Hematopoietic multipotent progenitor cell (in vitro differentiated cells): ENCODE measurements at places on chromosomes 16 and 17. TPM values are rescaled to one million over a fixed set of nuclear protein-coding genes. Genes with fewer than 3 reads are reported as not detected.
A peak's percentile ranks its signal among the peaks of the same experiment; 100 is the strongest.

The WNK4 gene
- total RNA-seq = under 0.01 TPM

DNA sequence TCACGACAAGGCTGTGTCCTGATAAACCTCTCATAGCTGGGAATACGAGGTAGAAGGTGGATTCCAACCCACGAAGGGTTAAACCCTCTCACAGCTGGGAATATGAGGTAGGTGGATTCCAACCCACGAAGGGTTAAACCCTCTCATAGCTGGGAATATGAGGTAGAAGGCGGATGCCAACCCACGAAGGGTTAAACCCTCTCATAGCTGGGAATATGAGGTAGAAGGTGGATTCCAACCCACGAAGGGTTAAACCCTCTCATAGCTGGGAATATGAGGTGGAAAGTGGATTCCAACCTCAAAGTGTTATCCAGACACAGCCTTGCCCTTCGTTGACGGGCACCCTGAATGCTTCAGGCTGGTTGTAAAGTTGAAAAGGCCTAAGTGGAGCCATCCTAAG lies 31.0 kb downstream of the AXIN1 start:
- DNase-seq = no peak

DNA sequence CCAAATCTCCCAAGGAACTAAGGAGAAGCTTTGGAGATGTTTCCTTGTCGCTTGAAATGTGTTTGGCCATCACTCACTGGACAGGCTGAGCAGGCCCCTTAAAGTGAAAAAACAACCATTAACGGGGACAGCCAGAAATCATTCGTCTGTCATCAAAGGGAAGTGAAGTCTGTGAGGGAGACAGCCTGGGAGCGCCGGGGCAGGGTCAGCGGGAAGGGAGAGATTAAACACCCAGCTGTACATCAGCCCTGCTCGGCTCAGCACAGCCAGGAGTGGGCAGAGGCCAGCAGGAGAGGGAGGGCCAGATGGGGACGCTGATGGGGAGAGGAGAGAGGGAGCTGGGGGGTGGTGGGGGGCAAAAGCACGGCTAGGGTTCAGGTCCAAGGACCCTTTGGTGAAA lies 105.1 kb downstream of the SDK2 start:
- no peak for DNase-seq

DNA sequence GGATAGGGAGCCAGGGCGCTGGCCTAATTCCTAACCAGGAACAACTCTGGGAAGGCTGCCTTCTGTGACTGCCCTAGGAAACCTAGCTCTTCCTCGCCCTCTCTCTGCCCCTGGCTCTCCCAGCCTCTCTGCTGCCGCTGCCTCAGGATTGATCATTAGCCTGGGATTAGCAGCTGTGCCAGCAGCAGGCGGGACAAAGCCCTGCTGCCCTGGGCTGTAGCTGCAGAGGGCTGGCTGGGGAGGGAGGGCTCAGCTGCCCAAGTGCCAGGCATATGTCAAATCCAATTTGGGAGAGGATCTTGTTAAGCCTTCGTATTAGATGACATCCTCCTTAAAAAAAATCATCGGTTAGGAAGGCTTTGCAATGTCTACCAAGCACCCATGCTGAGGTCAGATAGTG lies 144.8 kb upstream of the CCL2 start:
- DNase-seq = no peak

- DNase-seq = no peak
Measured at GRCh38 chr17:60161598-60162330, 12.0 kb downstream of the CA4 start.

The KRTAP3-2 gene
- not detected for total RNA-seq

GRCh38 chr17:5661491-5662125 lies 77.3 kb upstream of the NLRP1 start:
- no peak for DNase-seq

DNA sequence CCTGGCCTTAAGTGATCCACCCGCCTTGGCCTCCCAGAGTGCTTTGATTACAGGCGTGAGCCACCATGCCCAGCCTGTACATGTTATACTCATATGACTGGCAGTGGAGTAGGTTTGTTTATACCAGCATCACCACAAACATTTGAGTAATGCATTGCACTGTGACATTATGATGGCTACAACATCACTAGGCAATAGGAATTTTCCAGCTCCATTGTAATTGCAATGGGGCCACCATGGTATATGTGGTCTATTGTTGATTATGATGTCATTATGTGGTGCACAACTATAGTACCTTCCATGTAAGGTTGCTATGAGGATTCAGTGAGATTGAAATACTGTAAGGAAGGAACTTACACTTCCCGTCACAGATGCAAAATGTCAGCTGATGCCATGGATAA lies 168.9 kb downstream of the COPRS start:
- no peak for DNase-seq

The WNT9B gene
- under 0.01 TPM for total RNA-seq

The ZNF385C gene
- 1.9 TPM for total RNA-seq

The CCL2 gene
- total RNA-seq = under 0.01 TPM

DNA sequence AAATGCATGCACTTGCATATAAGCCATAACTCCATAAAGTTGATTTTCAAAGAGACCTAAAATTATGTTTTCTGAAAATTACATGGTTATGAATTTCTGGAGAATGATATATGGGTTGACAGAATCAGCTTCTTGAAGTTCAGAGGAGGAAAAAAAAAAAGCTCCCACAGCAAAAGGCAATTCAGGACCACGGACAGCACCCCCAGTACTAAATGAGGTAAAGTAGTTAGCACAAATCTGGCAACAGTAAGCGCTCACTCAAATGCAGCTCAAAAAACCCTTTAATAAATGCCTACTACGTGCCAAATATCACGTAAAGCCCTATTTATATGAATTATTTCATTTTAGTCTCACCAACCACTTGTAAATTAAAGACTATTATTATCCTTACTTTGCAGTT lies 135.2 kb downstream of the SHISA9 start:
- peak; percentile 19 for DNase-seq

DNA sequence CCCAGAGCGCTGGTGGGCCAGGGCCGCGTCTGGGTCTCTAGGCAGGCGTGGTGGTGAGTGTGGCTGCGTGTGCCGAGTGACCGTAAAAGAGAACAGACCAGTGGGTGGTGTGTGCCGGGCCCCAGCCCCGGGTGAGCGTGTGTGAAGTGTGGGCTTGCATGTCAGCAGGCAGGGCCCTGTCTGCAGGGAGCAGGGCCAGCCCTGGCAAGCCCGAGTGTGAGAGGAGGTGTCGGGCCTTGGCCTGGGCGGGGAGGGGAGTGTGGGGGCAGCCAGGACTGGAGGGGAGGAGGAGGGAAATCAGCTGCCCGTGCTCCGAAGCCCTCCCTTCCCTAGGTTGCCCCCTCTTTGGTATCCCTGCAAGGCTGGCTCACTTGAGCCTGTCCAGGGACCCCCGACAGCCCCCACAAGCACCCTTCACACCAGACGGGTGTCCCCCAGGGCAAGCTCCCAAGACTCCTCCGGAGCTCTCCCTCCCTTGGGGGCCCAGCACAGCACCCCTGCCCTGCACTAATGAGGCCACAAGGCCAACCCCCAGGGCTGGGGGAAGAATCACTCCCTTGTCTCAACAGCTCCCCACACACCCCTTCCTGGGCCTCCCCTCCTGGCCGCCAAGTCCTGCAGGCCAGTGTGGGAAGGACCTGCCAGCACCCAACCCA lies 1.9 kb downstream of the USH1G start:
- no peak for DNase-seq

- DNase-seq = no peak
Measured at GRCh38 chr16:87319997-87320491, 2.9 kb upstream of the C16orf95 start.

DNA sequence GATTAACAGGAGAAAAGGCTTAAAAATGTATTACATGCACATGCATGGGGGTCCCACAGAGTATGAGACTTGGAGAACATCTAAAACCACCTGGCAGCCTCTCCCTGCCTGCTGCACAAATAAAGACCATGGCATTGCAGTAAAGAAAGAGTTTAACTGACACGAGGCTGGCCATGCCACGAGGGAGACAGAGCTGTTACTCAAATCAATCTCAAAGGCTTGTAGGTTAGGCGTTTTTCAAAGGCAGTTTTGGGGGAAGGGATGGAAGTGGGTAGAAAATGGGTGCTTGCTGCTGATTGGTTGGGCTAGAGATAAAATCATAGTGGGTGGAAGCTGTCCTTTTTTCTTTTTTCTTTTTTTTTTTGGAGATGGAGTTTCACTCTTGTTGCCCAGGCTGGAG lies 17.3 kb upstream of the PSMD7 start:
- DNase-seq = no peak

The SLC52A1 gene
- not detected for total RNA-seq

DNA sequence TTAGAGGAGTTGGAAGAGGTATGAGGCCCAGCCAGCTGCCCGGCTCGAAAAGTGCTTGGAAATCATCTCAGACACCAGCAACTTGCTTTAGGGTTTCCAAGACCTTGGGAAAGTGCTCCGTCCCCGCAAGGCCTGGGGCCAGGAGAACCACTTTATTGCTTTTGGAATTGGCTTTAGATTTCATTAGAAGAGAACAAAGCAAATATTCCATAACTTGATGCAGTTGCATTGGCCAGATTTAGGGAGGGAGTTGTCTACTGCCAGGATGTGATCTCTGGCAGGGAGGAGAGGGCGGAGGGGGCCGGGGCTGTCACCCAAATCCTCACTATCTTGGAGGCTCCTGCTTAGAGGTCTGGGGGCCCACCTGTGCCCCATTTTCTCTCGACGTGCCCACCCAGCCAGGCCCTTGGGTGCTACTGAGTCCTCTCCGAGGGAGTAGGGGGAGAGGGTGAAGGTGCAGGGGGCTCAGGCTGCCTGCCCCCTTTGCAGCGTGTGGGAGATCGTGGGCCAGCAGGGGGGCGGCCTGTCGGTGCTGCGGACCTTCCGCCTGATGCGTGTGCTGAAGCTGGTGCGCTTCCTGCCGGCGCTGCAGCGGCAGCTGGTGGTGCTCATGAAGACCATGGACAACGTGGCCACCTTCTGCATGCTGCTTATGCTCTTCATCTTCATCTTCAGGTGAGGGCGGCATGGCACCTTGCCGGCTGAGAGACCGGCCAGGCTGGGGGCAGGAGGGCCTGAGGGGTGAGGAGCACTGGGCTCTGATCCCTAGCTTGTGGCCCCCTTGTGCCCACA lies 30.6 kb downstream of the CACNA1G start:
- DNase-seq = no peak

The PYDC1 gene
- total RNA-seq = not detected

GRCh38 chr17:2950846-2951245 lies 112.6 kb downstream of the OR1D5 start:
- no peak for DNase-seq

DNA sequence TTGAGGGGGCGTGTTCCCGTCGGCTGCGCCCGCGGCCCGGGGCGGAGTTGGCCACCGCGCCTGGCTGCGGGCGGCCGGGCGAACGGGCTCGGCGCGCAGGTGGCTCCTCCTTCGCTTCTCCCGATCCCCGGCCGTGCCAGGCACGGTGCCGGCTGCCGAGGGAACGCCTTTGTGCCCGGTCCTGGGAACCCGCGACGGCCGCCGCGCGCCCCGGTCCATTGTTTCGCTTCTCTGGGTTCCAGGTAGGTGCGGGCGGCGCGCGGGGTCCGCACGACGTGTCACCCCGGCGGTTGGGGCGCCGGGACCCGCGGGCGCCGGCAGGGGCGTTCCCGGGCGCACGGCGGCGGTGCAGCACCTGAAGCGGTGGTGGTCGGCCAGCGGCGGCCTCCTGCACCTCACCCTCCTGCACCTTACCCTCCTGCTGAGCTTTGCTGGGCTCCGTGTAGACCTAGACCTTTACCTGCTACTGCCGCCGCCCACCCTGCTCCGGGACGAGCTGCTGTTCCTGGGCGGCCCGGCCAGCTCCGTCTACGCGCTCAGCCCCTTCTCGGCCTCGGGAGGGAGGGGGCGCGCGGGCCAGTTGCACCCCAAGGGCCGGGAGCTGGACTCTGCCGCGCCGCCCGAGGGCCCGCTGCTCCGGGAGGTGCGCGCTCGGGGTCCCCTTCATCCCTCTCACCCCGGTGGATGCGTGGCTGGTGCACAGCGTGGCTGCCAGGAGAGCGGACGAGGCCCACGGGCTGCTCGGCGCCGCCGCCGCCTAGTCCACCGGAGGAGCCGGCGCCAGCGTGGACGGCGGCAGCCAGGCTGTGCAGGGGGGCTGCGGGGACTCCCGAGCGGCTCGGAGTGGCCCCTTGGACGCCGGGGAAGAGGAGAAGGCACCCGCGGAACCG lies 99.9 kb downstream of the EFCAB13 start:
- DNase-seq = no peak

The NOS2 gene
- under 0.01 TPM for total RNA-seq

DNA sequence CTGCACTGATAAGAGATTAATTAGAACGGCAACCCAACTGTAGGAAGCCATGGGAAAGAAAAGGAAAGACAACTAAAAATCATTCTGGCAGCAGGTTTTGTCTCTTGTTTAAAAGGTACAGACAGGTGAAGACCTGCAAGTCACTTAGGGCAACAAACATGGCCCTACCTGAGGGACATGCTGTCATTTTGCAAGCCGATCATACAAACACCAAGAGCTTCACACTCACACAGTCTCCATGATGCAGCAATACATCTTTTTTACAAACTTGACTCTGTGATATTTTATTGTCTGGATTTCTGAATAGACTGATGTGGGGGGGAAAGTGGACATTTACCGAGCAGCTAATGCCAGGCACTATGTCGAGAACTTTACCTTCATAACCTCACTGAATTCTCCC lies 101.8 kb downstream of the PARN start:
- DNase-seq = no peak

The RNF157 gene
- 0.27 TPM for total RNA-seq

The ARHGAP44 gene
- 0.27 TPM for total RNA-seq

- no peak for DNase-seq
Measured at GRCh38 chr17:6381526-6382465, 53.1 kb downstream of the AIPL1 start.

The MRTFB gene
- total RNA-seq = 11.6 TPM

- DNase-seq = no peak
Measured at GRCh38 chr17:53655591-53655990, 167.1 kb upstream of the KIF2B start.

DNA sequence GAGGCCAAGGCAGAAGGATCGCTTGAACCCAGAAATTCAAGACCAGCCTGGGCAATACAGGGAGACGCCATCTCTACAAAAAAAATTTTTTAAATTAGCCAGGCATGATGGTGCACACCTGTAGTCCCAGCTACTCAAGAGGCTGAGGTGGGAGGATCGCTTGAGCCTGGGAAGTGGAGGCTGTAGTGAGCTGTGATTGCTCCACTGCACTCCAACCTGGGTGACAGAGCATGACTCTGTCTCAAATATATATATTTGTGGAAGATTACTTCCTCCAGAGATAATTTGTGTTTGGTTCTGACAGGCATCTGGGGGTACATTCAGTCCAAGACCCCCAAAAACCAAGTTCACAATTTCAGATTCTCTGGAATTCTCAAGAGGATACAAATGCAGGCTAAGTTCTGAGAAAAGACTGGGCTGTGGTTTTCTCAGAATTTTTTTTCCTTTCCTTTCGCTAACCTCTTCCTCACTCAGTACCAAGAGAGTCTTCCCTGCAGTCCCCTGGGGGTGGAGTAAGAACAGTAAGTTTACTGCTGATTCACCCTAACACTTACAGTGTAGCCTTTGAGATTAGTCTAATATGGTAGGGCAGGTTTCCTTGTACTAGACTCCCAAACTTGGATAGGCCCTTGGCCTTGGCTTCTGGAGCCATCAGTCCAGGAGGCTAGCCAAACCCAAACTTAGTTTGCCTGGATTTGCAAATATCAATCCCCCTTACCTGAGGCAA lies 15.1 kb downstream of the GSDMB start:
- peak; percentile 69 for DNase-seq

The KCNJ18 gene
- not detected for total RNA-seq
